ENCODE measurements at places on chromosomes 5 and 9.

DNA sequence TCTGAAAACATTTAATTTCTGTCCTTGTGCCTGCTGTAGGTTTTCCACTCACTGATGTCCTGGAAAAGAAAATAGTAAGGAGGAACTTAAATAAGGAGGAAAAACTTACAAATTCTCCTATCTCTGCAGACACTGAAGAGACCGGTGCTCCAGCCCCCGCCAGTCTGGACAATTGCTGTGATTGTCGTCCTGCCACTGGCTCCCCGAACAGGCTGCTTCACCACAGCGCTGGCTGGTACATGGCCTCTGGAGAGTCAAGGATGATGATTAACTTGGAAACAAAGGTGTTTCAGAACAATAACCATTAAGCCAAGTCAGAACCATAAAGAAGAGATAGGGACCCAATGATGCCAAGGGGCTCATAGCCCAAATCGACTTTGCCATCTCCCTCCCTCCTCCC, 7.3 kb downstream of the PLAC8L1 start:
- no peak for DNase-seq

DNA sequence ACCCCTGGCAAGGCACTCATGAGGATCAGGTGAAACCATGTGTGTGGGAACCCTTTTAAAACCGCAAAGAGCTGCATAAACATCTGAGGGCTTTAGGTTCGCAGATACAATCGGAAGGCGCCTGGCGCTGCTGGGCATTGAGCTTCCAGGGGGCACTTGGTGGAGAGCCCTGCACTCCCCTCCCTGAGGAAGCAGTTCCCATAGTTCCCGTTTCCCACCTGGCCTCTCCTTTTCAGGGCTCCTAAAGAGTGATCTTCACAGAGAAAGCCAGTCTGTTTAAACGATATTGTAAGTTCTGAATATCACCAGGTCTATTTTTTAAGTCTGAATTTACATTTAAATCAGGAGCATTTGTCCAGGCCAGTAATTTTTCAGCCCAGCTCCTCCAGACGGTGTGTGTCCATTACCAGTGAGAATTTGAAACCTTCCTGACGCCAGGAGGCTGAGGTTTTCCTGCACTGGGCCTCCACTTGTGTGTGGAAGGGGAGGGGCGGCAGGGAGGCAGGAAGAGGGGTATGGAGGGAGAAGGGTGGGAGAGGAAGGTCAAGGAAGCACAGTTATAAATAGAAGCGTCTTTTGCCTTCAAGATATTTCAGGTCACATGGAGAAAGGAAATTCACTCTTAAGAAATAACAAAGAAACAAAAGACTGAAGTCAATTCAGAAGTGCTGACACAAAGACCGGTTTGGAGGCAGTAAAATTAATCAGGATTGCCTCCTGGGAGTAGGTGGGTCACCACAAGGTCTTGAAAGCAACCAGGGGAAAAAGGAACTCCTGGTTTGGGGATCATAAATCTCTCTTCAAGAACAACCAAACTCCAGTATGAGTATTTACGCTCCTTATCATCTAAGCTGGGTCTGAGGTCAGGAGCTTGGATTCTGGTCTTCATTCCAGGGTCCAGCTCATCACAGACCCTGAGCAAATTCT, 14.3 kb upstream of the MGAT1 start:
- DNase-seq, result peak; percentile 45

DNA sequence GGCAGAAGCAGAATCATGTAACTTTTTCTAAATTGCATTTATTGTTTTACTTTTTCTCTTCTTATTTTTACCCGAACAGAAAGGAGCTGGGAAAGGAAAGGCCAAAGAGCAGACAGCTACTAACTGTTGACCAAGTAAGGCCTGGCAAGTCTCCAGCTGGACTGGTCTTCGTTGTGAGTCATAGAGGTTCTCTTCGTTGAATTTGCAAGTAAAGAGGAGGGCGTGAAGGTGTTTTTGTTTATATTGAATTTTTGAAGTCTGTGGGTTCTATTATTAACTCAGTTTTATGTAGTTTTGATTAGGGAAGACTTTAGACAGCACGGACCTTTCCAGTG, 416.5 kb upstream of the CCNH start:
- DNase-seq, result no peak

DNA sequence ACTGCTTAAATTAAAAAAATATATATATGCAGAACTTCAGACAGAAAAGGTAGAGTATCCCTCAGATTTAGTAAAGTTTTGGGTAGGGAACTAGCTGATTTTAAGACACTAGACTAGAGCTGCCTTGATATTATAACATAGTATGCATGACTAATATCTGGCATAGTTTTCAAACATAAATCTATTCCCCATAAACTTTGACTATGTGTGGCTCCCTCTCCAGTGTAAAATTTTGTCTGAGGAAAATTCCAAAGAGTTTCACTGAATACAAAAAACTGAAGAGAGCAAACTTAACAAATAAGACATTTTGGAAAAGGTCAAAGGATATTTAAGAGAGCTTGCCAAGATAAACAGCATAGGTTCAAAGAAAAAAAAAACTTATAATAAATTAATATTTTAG, 66.2 kb upstream of the ZNF462 start:
- DNase-seq, result no peak

DNA sequence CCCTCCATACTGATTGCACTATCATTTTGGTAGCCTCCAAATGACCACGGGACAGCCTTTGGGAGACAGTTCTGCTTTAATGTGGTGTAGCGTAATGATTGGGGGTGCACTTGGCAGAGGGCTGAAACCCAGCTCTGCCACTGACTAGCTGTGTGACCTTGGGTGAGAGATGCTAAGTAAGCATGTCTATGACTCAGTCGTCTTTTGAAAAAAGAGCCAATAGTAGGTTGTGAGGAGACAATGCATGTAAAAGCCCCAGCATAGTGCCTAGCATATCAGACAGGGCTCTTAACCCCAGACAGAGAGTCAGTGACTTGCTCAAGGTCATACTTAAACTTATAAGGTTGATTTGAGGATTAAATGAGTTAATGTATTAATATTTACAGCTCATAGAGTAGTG, 18.0 kb upstream of the CXCL14 start:
- DNase-seq, result no peak

DNA sequence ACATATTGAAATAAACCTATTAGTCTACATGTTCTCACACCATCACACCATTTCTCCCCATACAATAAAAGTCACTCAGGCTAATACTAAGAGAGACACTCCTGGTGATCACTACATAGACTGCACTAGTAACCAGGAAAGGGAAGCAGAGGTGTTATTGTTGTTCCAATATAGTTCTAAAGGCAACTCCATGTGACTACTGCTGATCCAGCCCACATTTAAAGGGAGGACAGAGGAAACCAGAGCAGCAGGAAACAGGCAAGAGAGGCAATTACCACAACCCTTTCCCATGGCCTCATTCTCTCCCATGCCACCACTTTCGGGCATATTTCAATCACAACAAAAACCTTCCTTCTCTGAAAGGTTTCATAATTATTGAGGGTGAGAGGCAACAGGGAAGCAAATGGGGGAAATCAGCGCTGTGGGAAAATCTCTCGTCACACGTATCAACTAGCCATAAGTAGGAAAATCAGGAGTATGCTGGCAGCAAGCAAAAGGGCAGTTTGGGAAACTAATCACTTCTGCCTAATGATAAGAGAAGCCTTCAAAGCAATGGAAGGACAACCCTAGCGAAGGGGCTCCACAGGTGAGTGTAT, 1.8 kb downstream of the UBAP2 start:
- no peak for DNase-seq

DNA sequence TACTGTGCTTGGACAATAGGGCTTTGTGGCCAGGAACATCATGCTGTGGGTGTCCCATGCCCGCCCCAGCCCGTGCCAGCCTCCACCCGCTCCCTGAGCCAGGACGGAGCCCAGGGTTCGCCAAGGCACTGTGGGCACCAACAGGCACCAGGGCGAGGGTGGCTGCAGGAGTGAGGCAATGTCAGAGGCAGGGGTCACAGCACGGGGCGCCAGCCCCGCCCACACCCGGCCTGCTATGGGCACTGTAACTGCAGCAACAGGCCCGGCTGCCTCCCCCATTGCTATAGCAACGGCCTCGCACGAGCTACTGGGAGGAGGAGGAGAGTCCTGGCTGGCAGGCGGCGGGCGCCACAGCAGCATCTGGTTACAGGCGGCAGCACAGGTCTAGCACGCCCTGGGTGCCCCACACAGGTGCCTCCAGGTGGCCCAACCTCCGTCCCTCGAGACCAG, 2.5 kb downstream of the ABCA2 start:
- DNase-seq, result no peak

GRCh38 chr5:137415231-137415681, 83.9 kb downstream of the SPOCK1 start:
- no peak for DNase-seq

DNA sequence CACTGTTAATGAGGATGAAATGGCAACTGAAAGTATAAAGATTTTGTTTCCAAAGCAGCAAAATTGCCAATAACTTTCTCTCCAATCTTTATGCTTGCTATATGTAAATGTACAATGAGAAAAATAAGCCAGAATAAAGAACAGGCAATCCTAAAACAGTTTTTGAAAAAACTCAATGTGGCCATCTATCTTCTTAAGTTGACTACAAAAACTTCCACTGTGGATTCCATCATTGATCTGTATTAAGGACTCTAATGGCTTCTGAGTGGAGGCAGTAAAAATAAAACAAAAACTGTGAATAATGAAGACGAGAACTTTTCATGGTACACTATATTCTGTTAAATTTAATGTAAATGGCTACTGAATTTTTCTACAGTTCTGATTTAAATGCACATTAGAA, 382.9 kb downstream of the TMEM232 start:
- no peak for DNase-seq

Data from CD4-positive, alpha-beta T cell treated with Interleukin-17A for 4 hours (primary cell).